ENCODE measurements at places on chromosomes 4 and X. TPM values are rescaled to one million over a fixed set of nuclear protein-coding genes. Genes with fewer than 3 reads are reported as not detected.

LRP2BP gene
- total RNA-seq, result 0.37 TPM

ADAM29 gene
- total RNA-seq, result not detected

CWH43 gene
- 0.12 TPM for total RNA-seq

FHDC1 gene
- total RNA-seq, result 0.25 TPM

ASB5 gene
- 0.33 TPM for total RNA-seq

PROM1 gene
- total RNA-seq, result under 0.01 TPM

SASH3 gene
- not detected for total RNA-seq

GLRA2 gene
- total RNA-seq, result not detected

ADGRL3 gene
- total RNA-seq, result 0.11 TPM

SLC9B2 gene
- 25.2 TPM for total RNA-seq

SHISA3 gene
- 0.12 TPM for total RNA-seq

PRKG2 gene
- total RNA-seq, result 2.4 TPM

SLC25A14 gene
- 14.4 TPM for total RNA-seq

TMPRSS11B gene
- not detected for total RNA-seq

SMIM10 gene
- 5.9 TPM for total RNA-seq

ETDC gene
- not detected for total RNA-seq

ZAR1 gene
- under 0.01 TPM for total RNA-seq

RTL3 gene
- total RNA-seq, result not detected

TMEM154 gene
- 15.4 TPM for total RNA-seq

FRMPD4 gene
- 0.33 TPM for total RNA-seq

CYTL1 gene
- 0.12 TPM for total RNA-seq

CTSO gene
- 10.8 TPM for total RNA-seq

GPM6B gene
- 8.1 TPM for total RNA-seq
